A673 (cell line): ENCODE measurements at places on chromosomes 5 and 9. TPM values are rescaled to one million over a fixed set of nuclear protein-coding genes. Genes with fewer than 3 reads are reported as not detected.

Gene CNTNAP3
- total RNA-seq = not detected in 2 replicates

Gene KIF4B
- 0.77 and 0.79 TPM in 2 replicates for total RNA-seq

Gene SLC6A19
- not detected in 2 replicates for total RNA-seq

Gene ZNF883
- total RNA-seq = 3.9 and 4.0 TPM in 2 replicates

Gene ZNF354C
- total RNA-seq = 7.4 and 7.6 TPM in 2 replicates

Gene CENPK
- total RNA-seq = 57.4 and 58.6 TPM in 2 replicates

Gene RNF38
- 26.6 and 30.4 TPM in 2 replicates for total RNA-seq

DNA sequence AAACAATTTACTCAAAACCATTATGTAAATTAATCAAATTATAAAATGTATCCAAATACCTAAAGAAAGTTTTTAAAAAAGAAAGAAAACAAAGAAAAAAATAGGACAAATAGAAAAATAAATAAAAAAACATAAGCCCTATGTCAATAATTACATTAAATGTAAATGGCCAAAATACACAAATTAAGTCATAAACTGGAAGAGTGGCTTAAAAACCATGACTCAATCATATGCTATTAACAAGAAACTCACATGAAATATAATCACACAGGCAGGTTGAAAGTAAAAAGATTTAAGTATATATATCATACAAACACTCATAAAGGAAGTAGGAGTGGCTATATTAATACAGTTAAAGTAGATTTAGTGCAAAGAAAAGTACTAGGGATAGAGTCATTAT is 95.3 kb downstream of the PRELID2 start:
- no peaks in the 10 kb centered on the region for H3K36me3 ChIP-seq
- no peak overlapping the region for H3K27ac ChIP-seq
- H3K4me1 ChIP-seq = no peaks in the 10 kb centered on the region
- no peak for DNase-seq
- no peaks in the 10 kb centered on the region for H3K27me3 ChIP-seq
- no peak overlapping the region for H3K4me3 ChIP-seq

- no peak overlapping the region for H3K27ac ChIP-seq
- no peak overlapping the region for H3K4me3 ChIP-seq
- no peaks in the 10 kb centered on the region for H3K4me1 ChIP-seq
- no peaks in the 10 kb centered on the region for H3K36me3 ChIP-seq
- H3K27me3 ChIP-seq = no peaks in the 10 kb centered on the region
Measured at GRCh38 chr5:139232147-139232724, 34.1 kb upstream of the SIL1 start.

- H3K4me3 ChIP-seq = no peak overlapping the region
- H3K27me3 ChIP-seq = peaks cover 26% of the 10 kb centered on the region
- H3K4me1 ChIP-seq = peaks cover 8% of the 10 kb centered on the region
- no peak overlapping the region for H3K27ac ChIP-seq
- H3K36me3 ChIP-seq = no peaks in the 10 kb centered on the region
Measured at GRCh38 chr5:138245717-138246116, 28.7 kb downstream of the GFRA3 start.

- no peak overlapping the region for H3K27ac ChIP-seq
- no peaks in the 10 kb centered on the region for H3K27me3 ChIP-seq
- no peak overlapping the region for H3K4me3 ChIP-seq
- DNase-seq = no peak
- H3K4me1 ChIP-seq = peaks cover 27% of the 10 kb centered on the region
Measured at GRCh38 chr5:35852084-35852734, 4.5 kb upstream of the IL7R start.

GRCh38 chr5:168311061-168311566 is 19.7 kb downstream of the WWC1 start:
- DNase-seq = no peak
- no peak overlapping the region for H3K4me3 ChIP-seq
- no peaks in the 10 kb centered on the region for H3K27me3 ChIP-seq
- no peaks in the 10 kb centered on the region for H3K4me1 ChIP-seq
- H3K36me3 ChIP-seq = no peaks in the 10 kb centered on the region

DNA sequence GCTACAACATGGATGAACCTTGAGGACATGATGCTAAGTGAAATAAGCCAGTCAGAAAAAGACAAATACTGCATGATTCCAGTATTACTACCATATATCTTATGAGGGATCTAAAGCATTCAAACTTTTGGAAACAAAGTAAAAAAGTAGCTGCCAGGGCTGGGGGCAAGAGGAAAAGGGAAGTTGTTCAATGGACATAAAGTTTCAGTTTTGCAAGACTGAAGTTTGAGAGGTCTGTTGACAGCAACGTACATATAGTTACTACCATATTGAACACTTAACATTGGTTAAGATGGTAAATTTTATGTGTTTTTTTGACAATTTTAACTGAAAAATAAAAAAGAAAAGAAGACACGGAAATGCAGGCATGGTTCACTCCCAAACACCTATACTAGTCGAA is 77.6 kb downstream of the MAPKAP1 start:
- no peak overlapping the region for H3K4me3 ChIP-seq
- no peaks in the 10 kb centered on the region for H3K27me3 ChIP-seq
- peaks cover 16% of the 10 kb centered on the region for H3K4me1 ChIP-seq
- no peak for DNase-seq
- H3K27ac ChIP-seq = no peak overlapping the region
